NCI-H1417 treated with DMSO at 0.1 percent for 48 hours (cell line): ENCODE measurements at places on chromosomes 1 and 21.

- no peak for DNase-seq
These were observed 959.0 kb downstream of the PLA2G4A start for GRCh38 chr1:187787736-187788135.

DNA sequence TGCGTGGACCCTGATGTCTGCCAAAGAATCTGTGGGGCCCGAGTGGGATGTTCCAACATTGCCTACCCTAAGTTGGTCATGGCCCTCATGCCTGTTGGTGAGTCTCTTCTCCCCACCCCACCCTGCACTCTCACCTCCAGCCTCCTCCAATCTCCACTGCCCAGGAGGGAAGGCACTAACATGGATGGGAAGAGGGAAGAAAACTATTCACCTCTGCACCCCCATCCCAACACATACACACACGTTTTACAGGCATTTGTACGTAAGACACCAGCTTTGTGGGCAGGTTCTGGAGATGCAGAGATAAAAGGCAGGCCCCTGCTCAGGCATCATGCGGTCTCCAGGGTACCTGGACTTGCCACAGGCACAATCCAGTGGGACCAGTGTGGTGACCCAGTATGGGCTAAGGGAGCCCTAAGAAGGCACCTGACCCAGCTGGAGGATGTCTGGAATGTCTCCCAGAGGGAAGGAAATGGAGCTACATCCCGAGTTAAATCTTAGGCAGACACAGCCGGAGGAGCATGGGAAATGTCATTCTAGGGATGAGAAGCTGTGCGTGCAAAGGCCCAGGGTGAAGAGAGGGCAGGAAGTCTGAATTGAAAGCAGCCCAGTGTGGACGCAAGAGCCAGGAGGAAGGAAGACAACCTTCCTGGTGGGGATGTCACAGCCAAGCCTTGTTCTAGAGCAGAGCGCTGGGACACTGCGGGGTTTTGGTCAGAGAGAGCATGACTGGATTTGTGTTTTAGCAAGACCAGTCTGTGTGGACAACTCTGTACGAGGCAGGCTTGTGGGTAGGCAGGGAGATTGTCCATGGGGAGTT is 11.4 kb downstream of the SLC5A9 start:
- DNase-seq, result no peak

DNA sequence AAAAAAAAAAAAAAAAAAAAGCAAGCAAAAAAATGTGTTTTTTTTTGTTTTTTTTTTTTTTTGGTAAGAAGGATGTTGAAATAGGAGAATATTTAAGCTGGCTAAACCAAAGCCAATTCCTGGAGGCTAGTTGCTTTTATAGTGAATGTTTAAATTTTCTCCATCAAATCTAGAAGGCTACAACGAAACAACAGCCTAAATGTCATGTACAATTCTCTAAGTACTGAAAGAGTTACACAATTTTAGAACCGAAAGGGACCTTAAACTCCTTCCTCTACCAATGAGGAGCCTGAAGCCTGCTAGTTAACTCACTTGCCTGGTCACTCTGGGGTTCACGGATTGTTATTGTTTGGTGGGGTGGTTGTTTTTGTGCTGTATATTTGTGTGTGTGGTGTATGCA is 3.5 kb downstream of the WLS start:
- DNase-seq, result no peak

DNA sequence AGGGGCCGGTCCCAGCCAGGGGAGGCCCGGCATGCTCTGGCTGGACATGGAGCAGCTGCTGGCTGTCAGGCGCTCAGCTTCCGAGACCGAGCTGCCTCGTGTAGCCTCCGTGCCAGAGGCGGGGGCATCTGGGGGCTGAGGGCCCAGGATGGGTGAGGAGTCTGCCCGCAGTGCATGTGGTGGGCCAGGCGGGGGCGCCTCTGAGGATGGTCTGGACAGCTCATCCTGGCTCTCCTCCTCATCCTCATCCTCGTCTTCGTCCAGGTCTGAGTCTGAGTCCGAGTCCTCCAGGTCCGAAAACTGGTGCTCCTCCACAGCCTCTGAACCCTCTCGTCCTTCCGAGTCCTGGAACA is 28.9 kb upstream of the EDN2 start:
- no peak for DNase-seq

GRCh38 chr1:89945852-89946476 is 48.9 kb upstream of the ZNF326 start:
- no peak for DNase-seq

- DNase-seq, result no peak
These were observed 19.2 kb upstream of the PTTG1IP start for GRCh38 chr21:44892536-44893277.

- DNase-seq, result no peak
These were observed 500 bp upstream of the PEA15 start for GRCh38 chr1:160204526-160205241.

DNA sequence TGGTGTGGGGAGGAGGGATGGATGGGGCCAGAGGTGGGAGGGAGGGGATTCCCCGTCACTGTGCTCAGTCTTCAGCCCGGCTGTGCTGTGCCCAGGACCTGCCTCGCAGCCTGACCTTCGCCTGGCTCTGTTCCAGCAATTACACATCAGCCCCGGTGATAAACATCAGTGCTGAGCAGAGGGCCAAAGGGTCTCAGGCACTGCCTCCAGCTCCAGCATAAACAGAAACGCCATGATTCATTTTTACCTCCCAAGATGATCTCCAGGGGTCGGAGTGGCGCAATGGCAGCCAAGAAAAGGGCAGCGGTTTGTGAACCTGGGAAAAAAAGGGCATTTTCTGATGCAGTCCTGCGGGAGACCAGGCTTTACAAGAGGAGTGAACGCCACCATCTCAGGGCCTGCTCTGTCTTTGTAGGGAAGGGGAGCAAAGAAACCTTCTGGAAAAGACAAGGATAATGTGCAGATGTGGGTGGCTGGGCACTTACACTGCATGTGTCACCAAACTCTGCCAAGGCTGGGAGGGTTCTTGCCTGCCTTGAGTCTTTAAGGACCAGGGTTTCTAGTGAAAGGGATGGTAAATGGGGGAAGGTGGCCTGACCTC is 28.1 kb downstream of the SHISA4 start:
- no peak for DNase-seq

- DNase-seq, result no peak
These were observed 166.1 kb downstream of the RERE start for GRCh38 chr1:8651236-8651890.

- DNase-seq, result no peak
These were observed 20.8 kb upstream of the EPB41 start for GRCh38 chr1:28893403-28894102.

DNA sequence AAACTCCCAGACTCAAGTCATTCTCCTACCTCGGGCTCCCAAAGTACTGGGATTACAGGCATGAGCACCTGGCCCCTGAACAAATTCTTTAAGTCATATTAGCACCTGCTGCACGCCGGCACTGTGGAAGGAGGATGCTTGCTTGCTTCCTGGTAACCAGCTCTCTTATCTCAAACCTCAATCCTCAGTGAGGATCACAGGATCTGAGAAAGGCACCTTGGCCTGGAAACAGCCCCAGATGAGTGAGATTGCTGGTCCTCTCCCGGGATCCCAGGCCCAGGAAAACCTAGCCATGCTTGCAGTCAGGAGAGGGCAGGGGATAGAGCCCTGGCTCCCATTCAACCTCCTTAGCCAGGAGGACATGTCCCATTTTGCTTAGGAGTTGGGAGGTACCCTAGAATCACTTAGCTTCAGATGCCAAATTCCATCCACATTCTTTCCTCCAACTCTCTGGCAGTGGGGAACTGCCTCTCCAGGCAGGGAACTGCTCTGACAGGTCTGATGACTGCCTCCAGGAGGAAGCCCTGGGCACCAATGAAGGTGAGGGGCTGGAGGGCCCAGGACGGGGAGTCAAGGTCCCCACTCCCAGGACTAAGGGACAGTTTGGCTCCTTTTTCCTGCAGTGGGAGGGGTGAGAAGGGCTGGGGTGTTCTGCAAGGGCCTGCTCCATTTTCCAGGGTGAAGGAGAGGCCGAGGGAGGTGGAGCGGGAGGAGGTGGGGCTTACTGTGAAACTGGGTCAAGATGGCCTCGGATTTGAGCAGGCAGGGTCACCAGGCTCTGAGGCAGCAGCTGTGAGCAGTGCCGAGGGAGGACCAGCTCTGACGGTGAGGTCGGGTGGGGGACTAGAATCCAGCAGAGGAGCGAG is 9.5 kb downstream of the GPR37L1 start:
- no peak for DNase-seq

DNA sequence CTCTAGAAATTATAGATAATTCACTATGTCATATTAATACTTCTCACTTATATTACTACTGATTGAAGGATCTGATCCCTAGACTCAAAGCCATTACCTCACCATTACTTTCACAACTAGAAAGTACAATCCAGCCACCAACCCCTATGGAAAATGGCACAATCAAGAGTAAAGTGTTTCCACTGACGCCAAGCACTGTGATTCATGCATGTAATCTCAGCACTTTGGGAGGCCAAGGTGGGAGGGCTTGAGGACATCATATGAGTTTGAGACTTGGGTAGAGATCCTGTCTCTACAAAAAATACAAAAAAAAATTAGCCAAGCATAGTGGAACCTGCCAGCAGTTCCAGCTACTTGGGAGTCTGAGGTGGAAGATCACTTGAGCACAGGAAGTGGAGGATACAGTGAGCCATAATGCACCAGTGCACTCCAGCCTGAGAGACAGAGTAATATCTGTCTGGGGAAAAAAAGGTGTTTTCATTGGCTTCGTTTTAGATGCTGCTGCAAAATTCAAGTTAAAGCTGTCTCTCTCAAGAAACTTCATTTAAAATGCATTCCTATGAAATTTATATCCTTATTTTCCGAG is 126.5 kb downstream of the AKT3 start:
- DNase-seq, result no peak

DNA sequence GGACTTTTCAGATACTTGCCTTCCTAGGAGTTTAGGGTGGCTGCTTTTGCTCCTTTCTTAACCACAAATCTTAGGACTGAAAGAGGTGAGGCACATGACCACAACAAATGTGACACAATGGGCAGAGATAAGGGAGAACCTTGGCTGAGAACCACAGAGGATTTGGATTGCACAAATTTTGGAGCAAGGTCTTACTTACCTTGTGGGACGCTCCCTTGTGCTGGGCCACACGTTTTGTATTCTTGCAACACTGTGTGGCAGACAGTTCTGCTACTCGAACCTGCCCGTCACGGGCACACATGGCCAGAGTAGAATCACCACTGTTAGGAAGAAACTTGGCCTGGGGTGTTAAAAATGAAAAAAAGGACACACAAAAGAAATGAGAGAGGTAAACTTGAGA is 23.9 kb downstream of the DCAF8 start:
- DNase-seq, result no peak

DNA sequence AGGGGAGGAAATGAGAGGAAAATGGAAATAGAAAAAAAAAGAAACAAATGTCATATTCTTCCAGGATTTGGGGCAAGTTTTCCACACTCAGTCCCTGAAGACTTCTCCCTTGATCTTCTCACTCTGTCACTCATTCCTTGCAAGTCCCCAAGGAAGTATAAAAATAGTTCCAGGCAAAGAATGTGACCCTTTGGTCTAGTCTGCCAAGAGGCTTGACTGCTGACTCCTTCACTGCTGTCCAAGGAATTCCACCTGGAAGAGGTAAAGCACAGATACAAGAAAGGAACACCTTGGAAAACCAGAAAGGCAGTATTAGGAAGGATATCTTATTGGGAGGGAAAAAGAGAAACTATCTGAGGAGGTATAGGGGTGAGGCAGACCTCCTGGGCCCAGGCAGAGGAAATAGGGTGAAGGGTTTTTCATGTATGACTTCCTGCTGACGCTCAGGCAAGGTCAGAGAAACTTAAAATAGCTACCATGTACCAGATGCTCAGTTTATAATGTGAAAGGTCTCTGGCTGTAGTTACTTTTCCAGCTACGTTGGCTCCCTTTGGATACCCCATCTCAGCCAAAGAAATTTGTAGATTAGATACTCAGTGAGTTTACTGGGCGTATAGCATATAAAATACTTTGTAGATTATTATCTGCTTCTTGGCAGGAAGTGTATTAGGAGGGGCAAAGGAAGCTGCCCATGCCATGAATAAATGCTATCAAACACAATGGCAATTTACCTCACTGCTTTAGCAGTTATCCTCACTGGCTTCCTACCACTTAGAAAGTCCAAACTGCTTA is 2.0 kb upstream of the GJA5 start:
- no peak for DNase-seq

- DNase-seq, result peak; percentile 68
These were observed 1793.2 kb downstream of the NCAM2 start for GRCh38 chr21:22791376-22791775.

DNA sequence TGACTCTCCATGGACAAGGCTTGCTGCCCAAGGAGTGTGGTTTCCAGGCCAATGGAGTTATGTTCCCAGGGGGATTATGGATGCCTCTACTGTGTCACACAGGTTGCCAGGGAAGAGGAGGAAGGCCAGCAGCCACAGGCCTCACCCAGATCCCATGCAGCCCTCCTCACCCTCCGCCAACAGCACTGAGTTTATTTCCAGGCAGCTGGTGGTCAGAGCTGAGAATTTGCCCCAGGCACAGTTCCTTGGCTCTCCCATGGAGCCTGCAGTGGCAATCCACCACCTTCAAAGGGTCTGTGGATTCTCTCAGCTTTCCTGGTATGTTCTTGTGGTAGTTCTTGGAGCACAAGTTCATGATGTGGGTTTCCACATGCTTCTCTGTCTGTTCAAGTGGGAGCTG is 79.2 kb downstream of the NTNG1 start:
- DNase-seq, result no peak

GRCh38 chr1:30315185-30315960 is 408.0 kb downstream of the MATN1 start:
- DNase-seq, result no peak

DNA sequence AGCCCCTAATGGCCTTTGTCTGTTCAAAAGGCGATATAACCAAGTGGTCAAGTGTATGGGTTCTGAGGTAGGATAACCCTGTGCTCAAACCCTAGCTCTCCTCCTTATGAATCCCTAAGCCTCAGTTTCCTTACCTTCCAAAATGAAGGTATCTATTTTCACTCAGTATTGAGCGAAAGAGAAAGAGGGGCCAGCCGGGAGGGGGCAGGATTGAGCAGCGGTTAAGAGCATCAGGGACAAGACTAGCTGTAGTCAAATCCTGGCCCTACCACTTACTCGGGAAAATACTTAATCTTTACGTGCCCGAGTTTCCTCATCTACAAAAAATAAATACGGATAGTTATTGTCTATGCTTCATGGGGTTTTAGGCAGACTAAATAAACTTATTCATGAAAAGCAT is 25.7 kb downstream of the LY9 start:
- DNase-seq, result no peak
